ENCODE measurements at places on chromosomes 16 and 17.

GRCh38 chr16:17757808-17758207, 287.0 kb upstream of the XYLT1 start:
- DNase-seq, result no peak

DNA sequence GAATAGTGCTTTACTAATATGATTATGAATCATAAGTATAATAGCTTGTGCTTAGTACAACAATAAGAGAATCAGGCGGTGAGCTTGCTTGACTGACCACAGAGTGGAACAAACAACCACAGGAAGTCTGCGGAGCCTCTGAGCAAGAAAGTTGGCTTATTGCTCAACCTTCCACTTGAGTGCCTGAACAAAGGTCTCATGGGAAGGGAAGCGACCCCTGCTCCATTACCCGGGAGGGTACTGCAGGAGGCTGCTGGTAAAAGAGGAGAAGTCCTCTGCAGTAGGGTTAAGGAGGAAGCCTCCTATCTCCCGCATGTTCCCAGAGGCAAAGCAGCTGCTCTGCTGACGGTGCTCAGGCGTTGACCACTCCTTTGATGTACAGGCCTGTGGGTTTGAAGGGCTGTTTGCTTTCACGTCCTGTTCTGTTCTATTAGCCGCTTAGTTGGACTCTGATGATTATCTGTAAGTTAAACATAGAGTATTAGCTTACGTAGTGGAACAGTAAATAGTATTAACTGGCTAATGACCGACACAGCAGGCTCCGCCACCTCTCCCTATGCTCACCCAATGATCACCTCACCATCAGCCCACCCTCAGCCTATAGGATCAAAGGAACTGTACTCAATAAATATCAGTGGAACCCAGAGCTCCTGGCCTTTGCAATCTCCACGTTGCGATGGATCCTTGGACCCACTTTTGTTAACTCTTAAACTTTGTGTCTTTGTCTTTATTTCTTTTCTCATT, 17.5 kb downstream of the ALOX15B start:
- peak; percentile 37 for DNase-seq

DNA sequence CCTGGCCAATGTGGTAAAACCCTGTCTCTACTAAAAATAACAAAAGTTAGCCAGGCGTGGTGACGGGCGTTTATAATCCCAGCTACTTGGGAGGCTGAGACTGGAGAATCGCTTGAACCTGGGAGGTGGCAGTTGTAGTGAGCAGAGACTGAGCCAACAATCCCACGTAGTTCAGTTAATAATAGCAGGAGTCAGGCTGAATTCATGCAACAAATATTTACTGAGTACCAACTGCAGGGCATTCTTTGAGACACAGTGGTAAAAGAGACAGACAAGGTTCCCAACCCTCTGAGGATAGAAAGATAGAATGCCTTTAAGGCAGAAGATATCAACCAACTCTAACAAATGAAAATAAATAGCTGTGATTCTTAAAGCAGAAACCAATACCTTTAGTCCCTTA, 39.1 kb downstream of the SPOP start:
- no peak for DNase-seq

DNA sequence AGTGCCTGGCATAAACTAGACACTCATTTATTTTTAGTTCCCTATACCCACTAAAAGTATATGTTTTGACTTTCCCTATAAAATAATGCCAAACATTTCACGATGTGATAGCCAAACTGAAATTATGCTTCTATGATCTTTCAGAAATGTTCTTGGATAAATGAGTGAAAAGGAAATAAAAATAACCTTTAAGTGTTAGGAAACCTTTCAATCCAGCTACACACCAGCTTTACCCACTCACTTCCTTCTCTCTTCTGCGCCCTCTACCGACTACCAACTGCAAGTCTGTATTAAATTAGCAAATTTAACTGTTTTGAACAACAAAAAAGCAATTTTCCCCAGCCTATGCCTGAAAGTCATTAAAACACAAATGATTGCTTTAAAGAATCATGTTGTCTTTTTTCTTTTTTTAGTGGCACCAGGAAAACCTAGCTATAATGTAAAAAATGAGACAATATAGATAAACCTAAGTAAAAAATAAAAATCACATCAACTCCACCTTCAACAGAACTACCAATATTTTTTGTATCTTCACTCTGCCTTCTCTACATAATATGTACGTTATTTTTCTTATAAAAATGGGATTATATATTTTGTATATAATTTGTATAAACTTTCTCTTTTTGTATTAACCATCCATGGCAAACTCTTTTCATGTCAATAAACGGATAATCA, 13.2 kb upstream of the TMEM100 start:
- DNase-seq, result peak; percentile 13

DNA sequence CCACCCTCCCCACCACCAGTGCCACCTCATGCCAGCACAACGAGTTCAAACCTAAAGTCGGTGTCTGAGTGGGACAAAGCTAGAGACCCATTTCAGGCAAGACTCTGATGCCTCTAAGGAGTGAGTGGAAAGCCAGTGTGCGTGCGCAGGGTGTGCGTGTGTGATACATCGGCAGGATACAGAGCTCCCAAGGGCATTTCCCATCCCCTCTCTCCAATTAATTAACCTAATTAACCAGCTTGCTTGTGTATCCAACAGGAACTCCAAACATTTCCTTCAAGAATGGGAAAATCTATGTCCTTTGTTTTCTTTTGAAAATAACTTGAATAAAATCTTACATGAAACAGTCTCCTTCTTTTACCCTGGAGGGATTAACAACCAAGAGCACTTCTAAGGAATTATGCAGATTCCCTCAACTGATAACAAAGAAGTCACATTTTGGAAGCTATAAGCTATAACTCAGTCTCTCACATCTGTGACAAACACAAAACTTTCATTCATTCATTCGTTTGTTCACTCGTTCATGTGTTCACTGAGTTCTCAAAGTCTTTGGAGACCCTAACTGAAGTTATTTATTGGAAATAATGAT, 9.9 kb downstream of the ATPAF2 start:
- no peak for DNase-seq

GRCh38 chr17:43608313-43608712, 53.4 kb downstream of the MEOX1 start:
- no peak for DNase-seq

DNA sequence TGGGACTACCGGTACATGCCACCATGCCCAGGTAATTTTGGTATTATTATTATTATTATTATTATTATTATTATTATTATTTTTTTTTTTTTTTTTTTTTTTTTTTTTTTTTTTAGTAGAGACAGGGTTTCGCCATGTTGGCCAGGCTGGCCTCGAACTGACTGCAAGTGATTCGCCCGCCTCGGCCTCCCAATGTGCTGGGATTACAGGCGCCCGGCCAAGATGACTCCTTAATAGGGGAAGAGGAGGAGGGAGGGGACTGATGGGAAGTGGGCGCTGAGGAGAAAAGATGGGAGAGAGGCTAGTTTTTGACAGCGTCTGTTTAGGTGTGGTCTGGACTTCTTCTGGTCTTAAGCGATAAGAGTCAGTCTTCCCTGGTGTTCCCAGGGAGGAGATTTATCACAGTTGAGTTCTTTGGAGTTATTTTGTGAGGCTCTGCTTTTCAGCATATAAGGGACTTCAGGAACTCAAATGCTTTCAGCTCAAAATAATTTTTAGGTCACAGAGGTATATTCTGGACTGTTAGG, 34.4 kb upstream of the SLC5A10 start:
- no peak for DNase-seq

- no peak for DNase-seq
Observed at GRCh38 chr17:55654821-55655220, 67.8 kb downstream of the TMEM100 start.

- no peak for DNase-seq
Observed at GRCh38 chr17:40418428-40418706, 671 bp upstream of the TOP2A start.

GRCh38 chr17:48586355-48587258, 3.4 kb downstream of the HOXB3 start:
- no peak for DNase-seq

GRCh38 chr17:47225436-47225858, 16.3 kb downstream of the MYL4 start:
- no peak for DNase-seq

- no peak for DNase-seq
Observed at GRCh38 chr16:61540216-61540615, 496.0 kb downstream of the CDH8 start.
